ENCODE measurements at places on chromosomes 1 and 21.
A peak's percentile ranks its signal among the peaks of the same experiment; 100 is the strongest.

GRCh38 chr1:213083112-213083445 is 32.0 kb downstream of the RPS6KC1 start:
- DNase-seq = peak; percentile 58

DNA sequence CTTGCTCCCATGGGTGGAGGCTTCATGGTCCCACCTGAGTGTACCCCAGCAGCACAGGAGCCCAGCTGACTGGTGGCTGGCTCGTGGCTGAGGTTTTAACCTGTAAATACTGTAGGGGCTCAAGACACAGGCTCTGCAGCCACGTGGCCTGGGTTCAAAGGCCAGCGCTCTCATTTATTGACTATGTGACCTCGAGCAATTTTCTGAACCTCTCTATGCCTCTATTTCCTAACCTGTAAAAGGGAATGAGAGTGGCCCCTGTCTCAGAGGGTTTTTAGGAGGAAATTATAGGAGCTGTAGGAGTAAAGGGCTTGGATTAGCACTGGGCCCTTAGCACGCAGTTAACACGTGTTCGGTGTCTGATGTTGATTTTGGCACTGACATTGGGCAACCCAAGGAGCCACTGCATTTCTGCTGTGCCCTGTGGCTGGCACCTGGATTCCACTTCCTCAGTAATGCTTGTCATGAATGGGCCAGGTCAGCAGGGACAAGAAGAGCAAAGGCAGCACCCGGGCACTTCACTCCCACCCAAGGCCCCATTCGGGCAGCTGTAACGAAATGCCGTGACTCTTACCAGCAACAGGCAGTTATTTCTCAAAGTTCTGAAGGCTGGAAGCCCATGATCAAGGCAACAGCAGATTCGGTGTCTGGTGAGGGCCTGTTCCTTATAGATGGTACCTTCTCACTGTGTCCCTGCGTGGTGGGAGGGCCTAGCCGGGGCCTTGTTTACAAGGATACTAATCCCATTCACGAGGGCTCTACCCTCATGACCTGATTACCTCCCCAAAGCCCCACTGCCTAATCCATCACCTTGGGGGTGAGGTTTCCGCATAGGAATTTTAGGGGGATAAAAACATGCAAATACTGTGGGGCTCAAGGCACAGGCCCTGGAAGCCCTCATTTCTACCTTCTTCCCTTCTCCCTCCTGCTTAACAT is 25.2 kb downstream of the ARHGEF10L start:
- no peak for DNase-seq

DNA sequence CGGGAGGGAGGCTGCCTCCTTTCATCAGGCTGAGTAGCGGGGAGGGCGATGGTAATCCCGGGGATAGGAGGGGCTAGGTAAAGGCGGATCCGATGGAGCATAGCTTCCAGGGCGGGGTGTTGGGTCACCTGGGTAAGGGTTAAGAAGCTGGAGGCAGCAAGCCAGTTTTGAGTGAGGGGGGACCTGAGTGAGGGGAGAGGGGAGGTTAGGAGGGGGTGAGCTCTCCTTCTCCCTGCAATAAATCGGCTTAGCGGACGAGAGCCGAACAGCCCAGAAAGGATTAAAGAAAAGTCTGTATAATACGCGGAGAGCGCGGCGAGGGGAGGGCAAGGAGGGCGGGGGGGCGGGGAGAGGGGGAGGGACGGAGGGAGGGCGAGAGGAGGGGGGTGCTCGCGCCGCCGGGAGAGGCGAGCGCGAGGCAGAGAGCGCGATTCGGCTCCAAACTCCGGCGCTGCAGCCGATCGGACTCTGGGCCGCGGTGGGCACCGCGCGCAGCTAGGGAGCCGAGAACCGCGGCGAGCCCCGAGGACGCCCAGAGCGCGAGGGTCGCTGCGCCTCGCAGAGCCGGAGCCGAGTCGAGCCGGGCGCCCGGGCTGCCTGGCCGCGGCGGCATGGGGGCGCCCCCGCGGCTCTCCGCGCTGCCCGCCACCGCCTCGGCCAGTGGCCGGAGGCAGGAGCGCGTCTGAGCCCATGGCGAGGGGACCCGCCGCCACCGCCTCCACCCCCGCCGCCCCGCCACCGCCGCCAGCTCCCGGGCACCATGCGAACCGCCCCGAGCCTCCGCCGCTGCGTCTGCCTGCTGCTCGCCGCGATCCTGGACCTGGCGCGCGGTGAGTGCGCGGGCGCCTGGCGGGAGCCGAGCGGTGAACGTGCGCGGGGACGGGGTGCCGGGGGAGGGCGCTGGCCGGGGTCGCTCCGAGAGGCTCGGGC is at the start of gene IGSF21:
TSS of gene IGSF21 (plus strand) at position 430 of the 930 bp plus-strand sequence. CDS start at position 761, 331 bp downstream.
- no peak for DNase-seq

DNA sequence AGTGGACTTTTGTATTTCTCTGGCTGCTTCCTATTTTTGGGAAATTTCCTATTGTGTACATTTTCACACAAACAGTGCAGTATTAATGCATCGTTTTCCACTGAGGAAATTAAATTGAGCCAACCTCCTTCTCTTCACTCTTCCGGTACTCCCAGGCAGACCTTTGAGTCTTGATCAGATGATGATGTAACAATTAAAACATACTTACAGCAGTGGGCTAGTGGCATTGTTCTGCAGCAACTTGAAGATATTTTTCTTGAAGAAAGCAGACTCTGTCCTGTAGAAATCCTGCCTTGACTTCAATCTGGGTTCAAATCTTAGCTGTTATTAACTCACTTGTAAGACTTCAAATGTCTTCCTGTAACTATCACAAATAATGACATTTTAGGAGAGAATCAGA is 19.0 kb upstream of the TMEM200B start:
- no peak for DNase-seq

GRCh38 chr1:221149111-221149510 is 269.9 kb downstream of the HLX start:
- no peak for DNase-seq

DNA sequence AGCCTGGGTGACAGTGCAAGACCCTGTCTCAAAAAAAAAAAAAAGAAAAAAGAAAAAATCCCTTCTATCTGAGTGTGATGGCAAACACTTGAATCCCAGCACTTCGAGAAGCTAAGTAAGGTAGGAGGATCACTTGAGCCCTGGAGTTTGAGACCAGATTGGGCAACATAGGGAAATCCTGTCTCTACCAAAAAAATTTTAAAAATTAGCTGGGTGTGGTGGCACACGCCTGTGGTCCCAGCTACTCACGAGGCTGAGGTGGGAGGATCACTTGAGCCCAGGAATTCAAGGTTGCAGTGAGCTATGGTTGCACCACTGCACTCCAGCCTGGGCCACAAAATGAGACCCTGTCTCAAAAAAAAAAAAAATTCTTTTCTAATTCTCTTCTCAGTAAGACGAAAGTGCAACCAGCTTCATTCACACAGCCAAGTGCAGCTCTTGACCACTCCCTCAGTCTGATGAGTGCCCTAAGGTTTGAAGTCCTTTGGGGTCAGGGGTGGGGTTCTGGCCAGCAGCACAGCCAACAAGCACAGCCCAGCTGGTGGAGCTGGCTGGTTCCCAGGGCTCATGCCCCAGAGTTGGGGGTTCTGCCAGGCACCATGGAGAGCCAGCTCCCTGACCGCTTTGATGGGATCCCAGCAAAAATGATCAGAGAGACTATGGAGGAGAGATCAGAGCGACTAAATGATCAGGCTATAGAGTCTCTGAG is 8.0 kb downstream of the SLC2A5 start:
- no peak for DNase-seq

DNA sequence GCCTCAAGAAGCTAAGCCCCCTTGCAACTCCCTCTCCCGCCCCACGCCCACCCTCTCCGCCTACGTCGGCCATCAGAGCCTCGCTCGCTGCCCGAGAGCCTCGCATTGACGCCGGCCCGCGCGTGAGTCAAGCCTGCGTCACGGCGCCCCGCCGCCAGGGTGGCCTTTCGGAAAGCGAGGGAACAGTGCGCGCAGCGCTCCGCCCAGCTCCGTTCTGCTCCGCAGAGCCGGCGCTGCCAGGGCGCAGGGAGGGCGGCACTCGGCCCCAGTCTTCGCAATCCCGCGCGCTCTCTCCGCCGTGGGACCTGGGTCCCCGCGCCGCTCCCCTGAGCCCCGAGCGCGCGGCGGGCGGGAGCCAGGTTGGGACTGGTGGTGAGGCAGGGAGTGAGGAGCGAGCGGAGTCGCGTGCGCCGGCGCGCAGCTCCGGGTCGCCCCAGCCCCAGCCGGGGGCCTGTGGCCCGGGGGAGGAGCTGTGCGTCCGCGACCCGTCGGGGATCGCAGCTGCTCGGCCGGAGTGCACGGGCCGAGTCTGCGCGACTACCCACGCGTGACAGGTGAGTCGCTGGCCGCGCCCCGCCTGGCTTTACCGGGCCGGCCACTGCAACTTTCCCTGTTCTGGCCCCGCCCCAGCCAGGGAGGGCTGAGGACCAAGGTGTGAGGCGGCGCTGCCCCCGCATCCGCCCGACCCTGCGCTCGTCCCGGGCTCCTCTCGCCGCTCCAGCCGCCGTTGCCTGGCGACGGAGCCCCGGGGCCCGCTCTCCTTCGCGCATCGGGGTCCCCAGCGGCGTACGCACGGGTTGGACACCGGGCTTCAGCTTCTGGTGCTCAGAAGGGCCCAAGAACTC is at the start of gene SLC6A17:
TSS of gene SLC6A17 (plus strand) at position 165 of the 845 bp plus-strand sequence. CDS start 16,436 bp downstream, outside the sequence.
- DNase-seq = peak; percentile 20

DNA sequence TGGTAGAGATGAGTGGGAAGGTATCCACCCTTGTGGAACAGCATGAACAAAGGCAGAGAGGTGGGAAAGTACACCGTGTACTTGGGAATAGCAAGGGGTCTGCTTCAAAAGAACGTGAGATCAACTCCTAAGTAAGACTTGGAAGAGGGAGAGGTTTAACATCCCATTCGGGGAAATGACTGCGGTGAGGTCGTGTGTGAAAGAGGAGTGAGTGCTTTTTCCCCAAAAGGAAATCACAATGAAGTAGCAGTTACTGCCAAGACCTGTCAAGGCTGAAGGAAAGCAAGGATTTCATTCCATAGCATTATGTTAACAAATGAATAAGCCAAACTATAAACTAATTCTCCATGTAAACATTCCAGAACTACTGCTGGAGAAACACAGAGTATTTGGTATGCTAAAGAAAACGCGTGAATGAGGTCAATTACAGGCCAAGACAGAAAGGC is 20.0 kb upstream of the SYDE2 start:
- no peak for DNase-seq

GRCh38 chr1:204583909-204584632 is 67.9 kb downstream of the MDM4 start:
- DNase-seq = no peak

DNA sequence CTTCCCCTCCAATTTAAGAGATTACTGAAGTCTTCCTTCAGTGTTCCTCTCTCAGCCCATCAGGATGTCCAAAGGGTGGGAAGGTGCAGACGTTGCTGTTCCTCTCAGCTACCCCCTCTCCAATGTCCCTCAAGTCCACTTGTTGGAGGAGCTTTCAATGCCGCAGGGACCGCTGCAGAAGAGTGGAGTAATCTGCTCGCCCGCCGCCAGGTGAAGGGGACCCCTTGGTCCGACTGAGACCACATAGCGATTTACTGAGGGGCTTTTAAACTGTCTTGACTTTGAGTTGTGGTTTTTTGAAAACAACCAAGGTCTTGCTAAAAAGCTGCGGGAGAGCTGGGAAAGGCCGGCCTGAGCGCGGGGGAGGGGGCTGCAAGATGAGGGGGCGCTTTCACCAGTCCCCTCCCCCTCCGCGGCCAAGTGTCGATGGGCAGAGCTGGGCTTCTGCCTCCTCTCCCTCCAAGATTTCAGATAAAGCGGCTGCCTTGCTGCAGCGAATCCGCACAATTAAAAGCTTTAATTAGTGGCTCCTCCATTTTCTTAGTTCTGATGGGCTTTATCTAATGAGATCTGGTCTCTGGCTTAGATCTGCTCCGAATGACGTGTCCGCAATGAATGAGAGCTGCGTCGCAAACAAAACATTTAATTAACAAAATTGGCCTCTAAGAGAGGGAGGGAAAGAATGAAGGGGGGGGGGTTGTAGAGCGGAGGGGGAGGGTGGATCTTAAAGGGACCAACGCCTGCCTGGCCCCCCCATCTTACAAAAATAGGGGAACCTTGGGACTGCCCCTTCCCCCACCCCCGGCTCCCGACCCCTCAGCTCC is 5.9 kb downstream of the LMO4 start:
- DNase-seq = no peak

DNA sequence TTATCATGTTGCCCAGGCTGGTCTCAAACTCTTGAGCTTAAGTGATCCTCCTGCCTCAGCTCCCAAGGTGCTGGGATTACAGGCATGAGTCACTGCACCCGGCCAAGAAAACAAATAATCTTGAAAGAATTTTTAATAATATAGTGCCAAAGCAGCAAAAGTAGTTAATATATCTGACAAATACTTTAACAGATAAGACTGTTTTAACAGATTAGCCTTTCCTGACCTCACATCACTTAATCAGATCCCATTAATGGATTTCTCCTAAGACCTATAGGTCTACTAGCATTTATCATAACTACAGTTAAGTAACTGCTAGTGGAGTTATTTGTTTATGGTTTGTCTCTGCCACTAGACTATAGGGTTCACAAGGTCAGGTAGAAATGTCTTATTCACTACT is 61.1 kb upstream of the HP1BP3 start:
- no peak for DNase-seq

GRCh38 chr1:185425163-185425562 is 108.1 kb upstream of the IVNS1ABP start:
- DNase-seq = no peak

GRCh38 chr1:207424570-207425131 is 29.5 kb upstream of the CR2 start:
- no peak for DNase-seq

- no peak for DNase-seq
Measured at GRCh38 chr1:8239039-8239305, 78.9 kb upstream of the SLC45A1 start.

DNA sequence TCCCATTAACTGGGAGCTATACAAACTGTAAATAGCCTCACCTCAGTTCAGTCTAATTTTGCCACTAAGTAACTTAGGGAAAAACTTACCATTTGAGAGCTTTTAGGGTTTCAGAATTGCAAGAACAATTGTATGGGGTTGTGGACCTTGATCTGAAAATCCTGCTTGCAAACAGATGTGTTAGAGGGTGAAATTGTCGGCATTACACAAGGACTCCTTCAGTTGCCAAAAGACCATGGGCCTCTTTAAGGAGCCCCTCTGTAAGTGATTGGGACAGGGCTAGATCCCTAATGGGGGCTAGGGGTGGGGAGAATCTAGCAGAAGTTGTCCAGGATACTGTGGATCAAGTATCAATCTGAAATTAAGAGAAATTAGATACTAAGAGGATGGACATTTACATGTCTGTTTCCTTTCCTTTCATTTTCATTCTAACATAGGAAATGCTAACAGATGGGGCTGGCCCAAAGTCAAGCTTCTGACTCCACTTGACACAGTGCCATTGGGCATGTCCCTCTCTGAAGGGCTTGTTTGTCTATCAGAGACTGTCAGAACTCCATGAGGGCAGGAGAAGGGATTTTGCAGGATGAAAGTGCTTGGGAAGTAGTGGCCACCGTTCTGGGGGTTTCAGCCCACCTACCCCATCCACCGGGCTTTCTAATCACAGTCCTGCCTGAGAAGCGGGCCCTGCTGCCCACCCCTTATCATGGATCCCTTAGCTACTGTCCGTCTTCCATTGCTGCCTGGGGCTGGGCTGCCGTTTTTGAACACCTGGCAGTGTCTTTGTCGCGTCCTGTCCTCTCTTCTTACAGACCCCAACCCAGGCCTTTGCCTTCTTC is 54.7 kb downstream of the STUM start:
- DNase-seq = no peak

Measured in activated CD4-positive, alpha-beta memory T cell treated with anti-CD3 and anti-CD28 coated beads, Interleukin-2, amount 10 ng/mL, durations not matched to agents 7 days and 5 days (primary cell).